NCI-H2081 (cell line): ENCODE measurements at places on chromosomes 1 and 21.
A peak's percentile ranks its signal among the peaks of the same experiment; 100 is the strongest.

- DNase-seq = no peak
Observed at GRCh38 chr1:167404161-167404888, 114.0 kb downstream of the CD247 start.

DNA sequence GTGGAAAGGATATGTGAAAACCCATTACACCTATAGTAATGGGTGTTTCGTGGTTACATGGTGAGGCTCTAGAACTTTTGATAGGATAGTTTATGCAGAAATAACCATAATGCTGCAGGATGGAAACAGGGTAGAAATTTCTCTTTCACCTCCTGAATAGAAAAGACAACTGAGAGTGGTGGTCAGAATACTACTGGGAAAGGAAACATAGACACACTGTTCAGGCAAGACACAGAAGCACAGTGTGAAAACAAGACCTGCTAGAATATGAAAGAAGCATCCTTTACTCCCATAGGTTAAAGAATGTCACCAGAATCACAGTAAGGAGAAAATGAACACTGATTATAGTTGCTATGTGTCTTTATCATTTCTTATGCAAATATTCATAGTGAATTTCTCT, 496.6 kb downstream of the DPYD start:
- no peak for DNase-seq

GRCh38 chr1:17194615-17195528, 10.1 kb upstream of the PADI1 start:
- DNase-seq = no peak

GRCh38 chr1:234078143-234078542, 173.7 kb downstream of the SLC35F3 start:
- DNase-seq = no peak

GRCh38 chr1:77524038-77524437, 158.4 kb downstream of the ZZZ3 start:
- DNase-seq = no peak

- DNase-seq = no peak
Observed at GRCh38 chr1:116309090-116309870, 63.8 kb upstream of the ATP1A1 start.

GRCh38 chr1:108199201-108199691, 897 bp downstream of the SLC25A24 start:
- DNase-seq = peak; percentile 12

- no peak for DNase-seq
Observed at GRCh38 chr1:180540697-180541594, 17.8 kb upstream of the OVAAL start.

GRCh38 chr1:87867626-87868025, 538.9 kb downstream of the LMO4 start:
- no peak for DNase-seq

- DNase-seq = no peak
Observed at GRCh38 chr1:100353988-100354387, 1.7 kb downstream of the CDC14A start.

GRCh38 chr21:7957713-7958064, 2563.7 kb upstream of the TPTE start:
- no peak for DNase-seq

DNA sequence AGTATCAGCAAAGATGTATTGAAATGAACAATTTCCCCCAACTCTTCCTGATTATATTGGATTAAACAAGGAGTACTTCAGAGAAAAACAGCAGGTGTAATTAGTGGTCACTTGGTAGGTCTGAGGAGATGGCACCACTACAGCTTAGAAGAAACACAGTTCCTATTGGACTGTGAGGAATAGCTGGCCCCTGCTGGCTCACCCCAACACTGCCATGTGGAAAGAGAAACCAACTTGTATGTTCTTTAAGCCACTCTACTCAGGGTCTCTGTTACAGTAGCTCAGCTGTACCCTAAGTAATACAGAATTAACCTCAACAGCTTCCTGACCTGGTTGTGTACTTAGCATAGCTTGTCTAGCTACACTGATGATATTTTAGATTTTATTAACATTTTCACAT, 26.5 kb upstream of the MTR start:
- DNase-seq = no peak

DNA sequence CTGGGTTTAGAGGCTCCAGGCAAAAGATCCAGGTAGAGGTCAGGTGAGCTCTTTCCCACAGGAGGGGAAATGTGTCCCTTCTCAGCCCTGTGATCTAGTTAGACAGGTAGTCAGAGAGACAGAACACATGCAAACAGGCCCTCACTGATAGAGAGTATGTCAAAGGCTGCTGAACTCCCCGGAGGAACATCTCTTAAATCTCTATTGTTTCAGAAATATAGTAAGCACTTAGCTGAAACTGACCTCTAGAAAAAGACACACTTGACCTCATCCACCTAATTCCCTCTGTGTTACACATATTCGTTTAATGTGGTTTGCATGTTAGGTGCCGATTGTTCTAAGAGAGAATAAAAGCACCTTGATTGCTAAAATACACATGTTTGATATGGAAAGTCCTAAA, 23.3 kb downstream of the SUSD4 start:
- no peak for DNase-seq

DNA sequence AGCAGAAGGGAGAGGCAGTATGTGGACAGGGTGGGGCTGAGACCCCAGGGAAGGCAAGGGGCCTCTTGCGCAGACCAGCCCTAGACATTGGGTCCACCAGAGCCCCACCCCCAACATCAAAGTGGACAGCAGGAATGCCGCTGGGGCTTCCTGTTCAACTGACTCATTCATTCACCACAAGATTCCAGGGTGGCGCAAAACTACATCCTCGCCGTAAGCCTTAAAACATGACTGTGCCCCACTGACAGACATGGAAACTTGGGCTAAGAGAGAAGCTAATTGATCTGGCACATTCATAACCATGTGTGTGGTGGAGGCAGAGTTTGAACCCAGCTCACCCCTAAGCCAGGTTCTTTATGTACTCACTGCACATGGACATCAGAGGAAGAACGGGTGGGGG, 14.0 kb downstream of the COL16A1 start:
- no peak for DNase-seq

- no peak for DNase-seq
Observed at GRCh38 chr21:33116676-33117075, 46.7 kb downstream of the OLIG1 start.

- no peak for DNase-seq
Observed at GRCh38 chr1:19029191-19030085, 73.0 kb upstream of the IFFO2 start.

GRCh38 chr1:229234870-229235472, 35.9 kb upstream of the RAB4A start:
- DNase-seq = no peak

DNA sequence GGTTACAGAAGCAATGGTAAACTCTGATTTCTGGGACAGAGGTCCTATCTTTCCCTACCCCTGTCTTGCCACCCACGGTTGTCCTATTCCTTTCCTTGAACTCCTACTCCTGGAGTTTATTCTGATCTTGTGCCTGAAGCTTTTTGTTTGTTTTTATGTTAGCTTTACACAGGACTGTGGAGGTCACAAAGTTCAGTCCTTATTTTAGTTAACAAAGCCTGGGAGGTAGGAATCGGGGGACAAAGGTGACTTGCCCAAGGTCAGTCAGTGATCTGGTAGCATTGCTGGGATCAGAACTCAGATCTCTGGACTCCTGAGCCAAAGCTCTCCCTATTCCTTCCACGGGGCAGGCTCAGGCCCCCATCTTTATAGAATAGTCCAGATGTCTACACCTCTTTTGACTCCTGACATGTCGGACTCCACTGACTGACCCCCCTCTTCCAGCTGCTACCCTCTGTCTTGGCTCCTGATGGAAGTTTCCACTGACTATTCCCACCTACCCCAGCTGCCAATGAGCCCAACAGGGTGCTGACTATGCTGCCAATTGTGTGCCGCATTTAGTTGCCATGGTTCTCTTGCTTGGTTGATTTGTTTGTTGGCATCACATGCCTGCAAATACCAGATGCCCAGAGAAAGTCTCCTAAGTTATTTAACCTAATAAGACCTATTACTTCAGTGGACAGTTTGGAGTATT, 9.9 kb downstream of the F5 start:
- peak; percentile 23 for DNase-seq

GRCh38 chr21:43925609-43926008, 60.6 kb downstream of the AGPAT3 start:
- no peak for DNase-seq

GRCh38 chr21:41258617-41259016, 58.0 kb upstream of the FAM3B start:
- no peak for DNase-seq

DNA sequence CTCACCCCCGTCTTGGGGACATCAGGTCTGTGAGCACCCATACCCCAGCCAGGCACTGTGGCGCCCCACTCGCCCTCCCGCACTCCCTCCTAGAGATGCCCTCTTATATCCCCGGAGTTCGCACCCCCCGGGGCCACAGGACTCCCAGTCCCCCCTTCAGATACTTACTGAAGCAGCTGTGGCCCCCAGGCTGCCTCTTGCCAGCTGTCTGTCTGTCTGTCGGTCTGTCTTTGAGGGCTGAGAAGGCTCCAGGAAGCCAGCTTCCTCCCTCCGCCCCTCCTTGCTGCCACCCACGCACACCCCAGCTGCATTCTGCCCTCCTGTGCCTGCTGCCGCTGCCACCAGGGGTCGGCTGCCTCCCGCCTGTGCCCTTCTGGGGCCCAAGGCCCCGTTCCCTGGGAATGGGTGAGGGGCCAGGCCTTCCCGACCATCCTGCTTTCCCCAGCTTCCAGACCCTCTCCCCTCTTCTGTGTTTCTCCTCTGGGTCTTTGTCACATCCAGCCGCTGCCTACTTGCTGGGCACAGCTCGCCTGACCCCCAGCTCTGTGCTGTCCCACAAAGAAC, at the start of gene PTPN7:
PTPN7 (minus strand) TSS at position 226 of the 564 bp plus-strand sequence. CDS start 1,200 bp downstream, outside the sequence.
- no peak for DNase-seq

- no peak for DNase-seq
Observed at GRCh38 chr1:193189442-193190095, 3.2 kb upstream of the B3GALT2 start.

DNA sequence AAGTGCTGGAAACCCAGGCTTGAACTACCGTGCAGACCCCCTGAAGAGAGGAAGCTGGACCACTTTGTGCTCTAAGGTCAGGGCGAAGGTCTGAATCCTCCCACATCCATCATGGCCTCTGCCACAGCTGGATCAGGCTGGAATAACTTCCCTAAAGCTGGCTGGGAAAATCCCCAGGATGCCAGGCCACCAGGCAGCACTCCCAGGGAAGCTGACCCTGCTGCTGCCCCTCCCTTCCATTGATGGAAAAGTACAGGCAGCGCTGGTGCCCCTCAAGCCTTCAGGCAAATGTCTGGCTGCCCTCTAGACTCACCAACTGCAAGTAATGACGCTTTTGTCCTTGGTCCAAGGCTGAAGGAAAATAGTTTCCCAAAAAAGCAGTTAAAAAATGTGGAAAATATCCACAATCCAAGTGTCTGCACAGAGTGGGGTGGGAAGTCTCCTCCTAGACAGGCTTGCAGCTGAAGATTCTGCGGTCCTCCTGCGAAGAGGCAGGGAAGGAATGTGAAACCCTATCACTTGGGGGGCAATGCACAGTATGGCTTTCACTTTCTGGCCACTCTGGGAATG, 39.9 kb upstream of the TSPAN2 start:
- no peak for DNase-seq

DNA sequence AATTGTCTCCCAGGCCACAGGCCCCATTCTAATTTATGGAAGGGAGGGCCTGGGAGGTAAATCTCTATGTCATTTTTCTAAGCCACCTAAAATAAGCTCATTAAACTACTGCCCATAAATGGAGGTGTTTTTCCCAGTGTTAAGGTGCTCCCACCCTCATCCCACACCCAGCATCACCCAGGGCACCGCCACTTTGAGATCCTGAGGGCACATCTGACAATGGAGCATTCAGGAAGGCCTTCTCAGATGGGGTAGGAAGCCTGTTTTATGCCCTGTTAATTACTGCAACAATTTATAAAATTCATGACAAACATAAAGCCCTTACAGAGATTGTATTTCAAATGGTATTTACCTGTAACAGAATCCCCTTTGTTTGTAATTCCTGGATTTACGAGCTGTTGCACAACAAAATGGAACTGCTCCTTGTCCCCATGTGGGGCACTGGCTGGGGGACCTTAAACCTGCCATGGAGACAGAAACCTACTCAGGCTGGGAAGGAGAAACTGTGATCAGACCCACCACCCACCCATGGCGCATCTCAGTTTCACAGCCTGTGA, 319.5 kb upstream of the USP24 start:
- DNase-seq = no peak

- DNase-seq = no peak
Observed at GRCh38 chr1:27968692-27969091, 8.9 kb downstream of the XKR8 start.

DNA sequence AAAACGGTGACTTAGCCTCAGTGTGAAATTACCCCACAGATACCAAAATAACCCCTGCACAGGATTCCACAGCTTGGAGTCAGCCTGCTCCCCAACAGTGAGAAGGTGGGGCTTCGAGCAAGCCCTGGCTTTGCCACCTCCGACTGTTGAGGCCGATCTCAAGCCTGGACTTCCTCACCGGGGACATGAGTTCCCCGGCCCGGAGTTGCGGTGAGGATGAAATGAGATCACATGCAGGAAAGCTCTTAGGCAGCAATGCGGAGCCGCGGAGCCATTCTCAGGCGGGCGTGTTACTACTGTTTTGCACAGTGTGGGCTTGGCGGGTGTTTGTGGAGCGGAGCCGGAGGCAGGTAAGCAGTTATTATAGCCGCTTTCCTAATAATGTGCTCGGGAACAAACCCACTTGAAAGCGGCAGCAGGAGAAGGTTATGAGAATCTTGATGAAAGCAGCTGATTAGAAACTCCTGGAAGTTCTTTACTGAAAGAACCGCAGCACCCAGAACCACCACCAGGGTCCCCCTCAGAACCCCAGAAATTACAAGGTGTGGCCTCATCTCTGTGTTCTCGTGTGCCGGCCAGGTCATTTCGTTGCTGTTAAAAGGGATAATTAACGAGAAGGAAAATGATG, 3.9 kb upstream of the CLSTN1 start:
- peak; percentile 48 for DNase-seq

DNA sequence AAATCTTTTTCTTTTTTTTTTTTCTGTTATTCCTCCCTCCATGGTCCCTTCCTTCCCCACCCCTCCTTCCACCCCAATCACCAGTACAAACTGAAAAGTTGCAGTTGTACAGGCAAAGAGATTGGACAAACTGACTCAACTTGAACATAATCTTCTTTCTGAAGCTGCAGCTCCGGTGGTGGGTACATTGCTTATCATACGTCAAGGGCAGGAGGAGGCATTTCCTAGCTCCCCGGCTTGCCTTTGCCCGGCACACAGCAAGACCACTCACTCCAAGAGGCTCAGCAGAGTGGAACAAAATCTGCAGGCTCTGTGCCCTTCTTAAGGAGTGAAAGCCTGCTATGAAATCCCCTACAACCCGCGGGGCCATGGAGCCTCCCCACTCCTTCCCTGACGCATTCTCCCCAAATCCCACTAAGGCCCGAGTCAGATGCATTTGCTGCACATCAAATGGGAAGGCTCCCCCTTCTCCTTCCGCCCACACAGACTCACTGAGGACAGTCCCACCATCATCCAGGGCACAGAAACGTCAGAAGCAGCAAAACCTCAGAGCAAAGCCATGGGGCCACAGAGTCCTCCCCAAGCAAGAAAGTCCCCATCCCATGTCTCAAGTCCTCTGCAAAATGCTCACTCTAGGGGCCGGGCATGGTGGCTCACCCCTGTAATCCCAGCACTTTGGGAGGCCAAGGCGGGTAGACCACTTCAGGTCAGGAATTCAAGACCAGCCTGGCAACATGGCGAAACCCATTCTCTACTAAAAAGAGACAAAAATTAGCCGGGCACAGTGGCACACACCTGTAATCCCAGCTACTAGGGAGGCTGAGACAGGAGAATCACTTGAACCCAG, 45.9 kb downstream of the SYF2 start:
- DNase-seq = no peak

GRCh38 chr1:155173478-155174323, at the start of gene TRIM46:
Gene TRIM46, plus strand, starts transcription at chr1:155173849. Its CDS starts 118 bp downstream, at chr1:155173967.
- DNase-seq = peak; percentile 91
